ENCODE measurements at places on chromosomes 11 and 22. TPM values are rescaled to one million over a fixed set of nuclear protein-coding genes. Genes with fewer than 3 reads are reported as not detected.

DNA sequence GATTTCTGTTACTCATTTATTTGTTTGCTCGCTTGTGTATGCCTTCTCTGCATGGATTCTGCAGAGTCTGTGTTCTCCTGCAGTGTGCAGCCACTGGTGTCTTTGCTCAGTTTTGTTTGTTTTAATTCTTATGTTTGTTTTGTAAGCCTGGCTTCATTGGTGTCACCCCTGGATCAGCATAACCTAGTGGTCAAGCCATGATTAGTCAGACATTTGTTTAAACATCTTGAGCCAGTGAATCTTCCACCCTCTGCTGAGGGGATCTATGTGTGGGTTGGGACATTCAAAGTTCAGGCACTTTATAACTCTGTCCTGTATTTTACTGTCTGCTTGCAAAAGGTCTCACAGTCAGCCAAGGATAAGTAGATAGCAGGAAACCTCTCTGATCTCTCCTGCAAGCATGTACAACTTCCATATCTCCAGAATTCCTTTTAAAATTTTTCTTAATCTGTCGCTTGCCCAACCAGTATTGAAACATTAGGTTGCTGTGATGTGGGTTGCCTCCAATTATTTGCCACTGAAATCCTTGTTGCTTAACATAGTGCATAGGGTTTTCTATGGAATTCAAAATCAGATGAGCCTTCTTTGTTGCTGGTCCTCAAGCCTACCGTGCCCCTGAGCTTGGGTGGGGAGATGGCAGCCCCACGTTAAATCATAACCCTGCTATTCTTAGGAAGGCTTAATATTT is 86.8 kb downstream of the KCNQ1OT1 start:
- DNase-seq: no peak

The TRPC6 gene
- 0.58 TPM for total RNA-seq

The CD3D gene
- not detected for total RNA-seq

DNA sequence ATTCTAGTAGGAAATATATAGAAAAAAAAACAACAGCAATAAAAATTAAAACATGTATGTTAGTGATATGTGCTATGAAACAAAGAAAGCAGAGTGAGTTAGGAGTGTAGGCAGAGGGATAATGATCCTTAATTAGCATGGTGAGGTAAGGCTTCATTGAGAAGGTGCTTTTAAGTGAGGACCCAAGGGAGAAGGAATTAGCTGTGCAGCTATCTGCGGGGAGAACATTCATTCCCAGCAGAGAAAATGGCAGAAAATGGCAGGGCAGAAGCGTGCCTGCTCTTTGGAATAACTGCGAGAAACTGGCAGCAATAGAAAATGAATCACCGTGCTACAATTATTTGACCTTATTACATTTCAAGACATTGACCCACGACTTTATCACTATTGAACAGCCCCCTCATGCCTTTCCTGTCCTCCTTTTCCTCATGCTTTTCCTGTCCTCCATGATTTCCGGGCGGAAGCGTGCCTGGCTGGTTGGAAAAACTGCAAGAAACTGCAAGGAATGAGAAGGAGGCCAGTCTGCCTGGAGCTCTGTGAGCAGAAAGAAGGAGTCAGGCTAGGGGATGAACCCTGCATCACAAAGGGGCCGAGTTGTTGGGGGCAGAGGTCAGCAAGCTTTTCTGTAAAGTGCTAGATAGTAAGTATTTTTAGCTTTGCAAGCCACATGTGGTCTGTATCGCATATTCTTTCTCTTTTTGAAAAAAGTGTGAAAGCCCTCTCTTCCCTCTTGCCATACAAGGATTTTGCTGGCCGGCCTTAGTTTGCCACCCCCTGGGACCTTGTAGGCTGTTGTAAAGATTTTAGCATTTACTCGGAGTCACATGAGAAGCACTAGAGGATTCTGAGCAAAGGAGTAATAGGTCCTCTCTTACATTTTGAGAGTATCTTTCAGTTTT is 37.1 kb upstream of the SWAP70 start:
- no peak for DNase-seq

DNA sequence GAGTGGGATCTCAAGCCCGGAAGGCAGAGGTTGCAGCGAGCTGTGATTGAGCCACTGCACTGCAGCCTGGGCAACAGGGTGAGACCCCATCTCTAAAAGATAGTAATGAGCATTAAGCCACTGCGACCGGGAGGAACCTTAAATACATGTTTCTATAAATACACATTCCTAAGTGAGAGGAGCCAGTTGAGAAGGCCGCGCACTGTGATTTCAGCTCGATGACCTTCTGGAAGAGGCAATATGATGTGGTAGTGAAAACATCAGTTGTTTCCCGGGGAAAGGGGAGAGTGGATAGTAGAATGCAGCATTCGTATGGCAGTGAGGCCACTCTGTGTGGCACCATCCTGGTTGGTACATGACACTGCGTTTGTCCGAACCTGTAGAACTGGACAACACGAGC is 18.0 kb downstream of the PTDSS2 start:
- DNase-seq: no peak

The MMP11 gene
- 54.2 TPM for total RNA-seq

GRCh38 chr22:38205261-38206128 is 3.7 kb downstream of the MAFF start:
- no peak for DNase-seq

- no peak for DNase-seq
Measured at GRCh38 chr11:31872076-31872443, 60.9 kb upstream of the PAX6 start.

The OR4S1 gene
- total RNA-seq: not detected

The WNT11 gene
- 1.8 TPM for total RNA-seq

The TMX2 gene
- total RNA-seq: 46.1 TPM
